ENCODE measurements at places on chromosomes 2 and 18. TPM values are rescaled to one million over a fixed set of nuclear protein-coding genes. Genes with fewer than 3 reads are reported as not detected.
A peak's percentile ranks its signal among the peaks of the same experiment; 100 is the strongest.

- peak overlapping the region; percentile 45 for H3K27ac ChIP-seq
- no peak for DNase-seq
- H3K27me3 ChIP-seq = no peaks in the 10 kb centered on the region
- no peaks in the 10 kb centered on the region for H3K4me1 ChIP-seq
- H3K36me3 ChIP-seq = no peaks in the 10 kb centered on the region
Observed at GRCh38 chr2:55761526-55761925, 67.9 kb upstream of the PNPT1 start.

GRCh38 chr2:23400703-23401102, 15.7 kb downstream of the KLHL29 start:
- H3K4me1 ChIP-seq = peaks cover 12% of the 10 kb centered on the region
- no peaks in the 10 kb centered on the region for H3K27me3 ChIP-seq
- no peak overlapping the region for H3K4me3 ChIP-seq

DNA sequence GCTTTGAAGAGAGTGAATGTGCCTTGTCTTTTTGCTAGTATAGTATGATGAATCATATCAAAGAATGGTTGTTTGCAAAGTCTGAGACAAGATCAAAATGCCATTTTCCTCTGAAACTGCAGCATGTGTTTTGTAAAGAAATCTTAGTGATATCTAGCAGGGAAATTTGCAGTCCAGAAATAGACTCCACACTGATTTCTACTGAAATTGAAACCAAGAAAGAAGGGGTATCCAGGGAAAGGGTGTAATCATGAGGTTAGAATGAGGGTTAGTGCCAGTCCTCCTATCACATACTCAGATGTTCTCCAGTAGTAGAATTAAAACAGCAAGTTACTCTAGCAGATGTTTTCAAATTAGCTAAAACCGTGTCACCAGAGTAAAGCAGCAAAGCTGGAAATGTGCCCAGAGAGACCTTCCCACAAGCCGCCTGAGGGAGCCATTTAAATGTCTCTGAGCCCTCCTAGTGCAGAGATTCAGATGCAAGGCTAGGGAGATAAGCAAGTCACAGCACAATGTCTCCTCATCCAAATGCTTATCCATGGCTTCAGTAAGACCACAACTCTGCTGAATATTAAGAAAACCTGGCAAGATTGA, 4.9 kb downstream of the DLGAP1 start:
- H3K4me3 ChIP-seq = no peak overlapping the region
- H3K27me3 ChIP-seq = peaks cover 6% of the 10 kb centered on the region
- no peak overlapping the region for H3K27ac ChIP-seq
- no peak for DNase-seq
- peaks cover 12% of the 10 kb centered on the region for H3K4me1 ChIP-seq

- H3K27ac ChIP-seq = no peak overlapping the region
- H3K36me3 ChIP-seq = no peaks in the 10 kb centered on the region
- no peak overlapping the region for H3K4me3 ChIP-seq
- no peaks in the 10 kb centered on the region for H3K4me1 ChIP-seq
- H3K27me3 ChIP-seq = no peaks in the 10 kb centered on the region
Observed at GRCh38 chr2:1518331-1518803, 105.1 kb downstream of the TPO start.

DNA sequence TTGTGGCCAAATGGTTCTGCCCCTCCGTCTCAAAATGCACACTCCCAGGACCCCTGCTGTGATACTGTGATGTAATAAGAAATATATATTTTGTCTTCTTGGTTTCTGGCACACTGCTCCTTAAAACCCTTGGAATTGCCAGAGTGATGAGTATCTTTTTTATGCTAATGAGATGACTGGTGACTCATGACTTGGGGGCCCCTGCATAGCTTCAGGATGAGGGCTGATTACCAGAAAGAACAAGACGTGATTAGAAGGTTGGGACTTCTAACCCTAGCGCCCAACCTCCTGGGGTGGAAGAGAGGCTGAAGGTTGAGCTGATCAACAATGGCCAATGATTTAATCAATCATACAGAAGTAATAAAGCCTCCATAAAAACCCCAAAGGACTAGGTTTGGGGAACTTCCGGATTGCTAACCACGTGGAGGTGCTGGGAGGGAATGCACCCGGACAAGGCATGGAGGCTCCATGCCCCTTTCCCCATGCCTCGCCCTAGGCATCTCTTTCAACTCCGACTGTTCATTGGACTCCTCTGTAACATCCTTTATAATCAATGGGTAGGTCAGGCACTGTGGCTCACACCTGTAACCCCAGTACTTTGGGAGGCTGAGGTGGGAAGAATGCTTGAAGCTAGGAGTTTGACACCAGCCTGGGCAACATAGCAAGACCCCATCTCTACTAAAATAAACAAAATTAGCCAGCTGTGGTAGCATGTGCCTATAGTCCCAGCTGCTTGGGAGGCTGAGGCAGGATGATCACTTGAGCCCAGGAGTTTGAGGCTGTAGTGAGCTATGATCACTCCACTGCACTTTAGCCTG, 89.1 kb downstream of the HS1BP3 start:
- H3K27me3 ChIP-seq = no peaks in the 10 kb centered on the region
- no peak for DNase-seq
- H3K27ac ChIP-seq = no peak overlapping the region

DNA sequence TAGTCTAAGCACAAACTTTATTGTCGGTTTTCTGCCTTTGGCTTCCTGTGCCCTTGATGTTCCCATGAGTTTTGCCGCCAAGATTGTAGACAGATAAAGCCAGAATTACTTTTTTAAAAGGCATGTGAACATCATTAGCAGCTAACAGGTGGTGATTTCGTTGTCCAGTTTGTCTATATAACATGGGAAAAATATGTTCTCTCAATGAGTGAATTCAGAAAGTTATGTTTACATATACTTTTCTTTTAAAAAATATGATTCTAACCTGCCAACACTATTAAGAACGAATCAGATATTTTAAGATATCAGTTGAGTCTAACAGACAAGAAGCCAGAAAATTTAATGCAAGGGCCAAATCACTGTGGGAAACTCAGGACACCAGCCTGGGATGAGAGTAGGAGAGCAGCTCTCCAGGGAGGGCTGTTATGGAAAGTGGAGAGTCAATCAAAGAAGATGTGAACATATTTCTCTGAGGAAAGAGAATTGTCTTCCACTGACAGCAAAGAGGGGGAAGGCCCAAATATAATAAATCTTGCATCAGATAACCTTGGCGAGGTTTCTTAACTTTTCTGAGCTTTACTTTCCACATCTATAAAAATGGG, 311.3 kb downstream of the ARHGAP15 start:
- no peak for DNase-seq
- no peak overlapping the region for H3K4me3 ChIP-seq
- no peak overlapping the region for H3K27ac ChIP-seq
- no peaks in the 10 kb centered on the region for H3K36me3 ChIP-seq
- H3K27me3 ChIP-seq = no peaks in the 10 kb centered on the region

DNA sequence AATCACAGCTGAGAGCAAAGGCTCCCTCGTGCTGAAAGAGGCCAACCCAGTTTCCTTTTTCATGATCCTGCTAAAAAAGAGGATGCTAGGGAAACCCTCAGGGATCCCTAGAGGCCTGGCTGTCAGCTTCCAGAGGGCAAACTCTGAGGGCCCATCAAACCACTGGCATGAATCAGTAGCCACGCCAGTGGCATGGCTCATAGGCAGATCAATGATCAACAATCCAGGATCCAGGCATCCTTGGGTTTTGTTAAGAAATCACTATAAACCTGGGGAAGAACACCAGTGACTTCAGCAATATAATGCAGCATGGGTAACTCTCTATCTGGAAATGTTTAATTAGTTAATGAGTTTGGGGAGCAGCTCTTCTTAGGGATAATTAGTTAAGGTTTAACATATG, 286.5 kb downstream of the C1D start:
- no peaks in the 10 kb centered on the region for H3K27me3 ChIP-seq
- H3K4me1 ChIP-seq = no peaks in the 10 kb centered on the region
- DNase-seq = no peak
- no peak overlapping the region for H3K27ac ChIP-seq

DNA sequence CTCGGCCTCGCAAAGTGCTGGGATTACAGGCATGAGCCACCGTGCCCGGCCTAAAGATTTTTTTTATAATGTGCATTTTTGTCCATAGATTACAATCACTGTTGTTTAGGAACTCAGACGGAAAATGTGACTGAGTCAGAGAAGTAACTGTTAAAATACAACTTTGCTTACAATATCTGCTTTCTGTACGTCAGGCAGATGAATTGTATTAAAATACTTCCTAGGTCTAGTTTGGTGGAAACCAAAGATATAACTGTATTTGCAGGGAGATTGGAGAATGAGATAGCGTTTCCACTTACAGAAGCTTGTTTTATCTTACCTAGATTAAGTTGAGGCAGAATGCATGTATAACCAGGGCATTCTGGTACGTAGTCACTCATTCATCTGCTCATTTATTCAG, 36.7 kb downstream of the ASAP2 start:
- no peak for DNase-seq
- H3K27ac ChIP-seq = no peak overlapping the region
- H3K27me3 ChIP-seq = no peaks in the 10 kb centered on the region
- H3K4me3 ChIP-seq = no peak overlapping the region
- no peaks in the 10 kb centered on the region for H3K36me3 ChIP-seq

DNA sequence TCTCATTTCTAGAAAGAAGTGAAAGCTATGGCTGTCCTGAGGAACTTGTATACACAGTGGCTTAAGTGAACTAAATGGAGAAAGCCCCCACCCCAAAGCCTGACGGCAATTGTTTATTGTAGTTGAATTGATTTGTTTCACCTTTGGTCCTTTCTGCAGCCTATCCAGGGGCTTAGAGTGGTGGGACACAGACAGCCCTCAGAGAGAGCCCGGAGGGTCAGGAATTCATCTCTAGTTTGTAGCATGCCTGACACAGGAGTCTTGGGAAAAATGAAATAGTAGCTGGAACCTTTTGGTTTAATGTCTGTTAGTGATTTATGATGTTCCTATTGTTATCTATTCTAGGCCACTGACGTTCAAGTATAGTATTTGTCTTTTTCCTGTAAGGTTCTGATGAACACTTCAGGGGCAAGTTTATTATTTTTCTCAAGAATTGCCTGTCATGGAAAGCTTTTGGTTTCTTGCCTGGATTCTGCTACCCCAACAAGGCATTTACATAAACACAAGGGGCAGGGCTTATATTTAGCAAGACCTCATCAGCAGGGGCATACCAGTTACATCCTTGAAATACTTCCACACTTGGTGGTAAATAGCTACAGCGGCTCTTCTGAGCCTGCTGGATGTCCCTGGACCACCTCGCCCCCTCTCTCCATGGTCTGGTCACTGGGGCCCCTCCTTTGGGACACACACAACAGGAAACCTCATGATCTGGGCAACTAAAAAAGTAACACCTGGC, 44.4 kb downstream of the KCNE4 start:
- no peak overlapping the region for H3K4me3 ChIP-seq
- peaks cover 3% of the 10 kb centered on the region for H3K4me1 ChIP-seq
- H3K36me3 ChIP-seq = no peaks in the 10 kb centered on the region
- DNase-seq = no peak

DNA sequence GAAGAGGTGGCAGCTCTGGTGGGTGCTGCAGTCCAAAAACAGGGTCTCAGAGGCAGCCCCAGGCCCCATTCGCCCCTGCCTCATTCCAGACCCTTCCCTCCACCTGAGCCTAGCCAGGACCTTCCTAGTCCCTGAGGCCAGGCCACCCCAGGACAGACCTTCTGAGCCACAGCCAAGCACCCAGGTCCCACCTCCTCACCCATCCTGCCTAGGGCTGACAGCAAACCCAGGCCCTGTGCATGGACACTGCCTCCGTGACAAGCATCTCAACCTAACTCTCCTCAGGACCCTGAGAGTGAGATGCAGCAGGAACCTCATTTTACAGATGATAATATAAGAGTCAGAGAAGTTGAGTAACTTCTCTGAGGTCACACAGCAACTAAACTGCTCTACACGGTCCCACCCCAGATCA, 15.5 kb downstream of the ADRA2B start:
- DNase-seq = no peak
- no peaks in the 10 kb centered on the region for H3K27me3 ChIP-seq
- no peaks in the 10 kb centered on the region for H3K36me3 ChIP-seq

GRCh38 chr2:24957221-24957620, 14.5 kb downstream of the DNAJC27 start:
- no peak for DNase-seq
- no peaks in the 10 kb centered on the region for H3K4me1 ChIP-seq
- no peak overlapping the region for H3K4me3 ChIP-seq
- H3K36me3 ChIP-seq = peaks cover 26% of the 10 kb centered on the region

GRCh38 chr2:230955163-230955737, 30.2 kb upstream of the GPR55 start:
- no peaks in the 10 kb centered on the region for H3K36me3 ChIP-seq
- no peak overlapping the region for H3K27ac ChIP-seq
- H3K4me3 ChIP-seq = no peak overlapping the region
- H3K27me3 ChIP-seq = no peaks in the 10 kb centered on the region
- no peak for DNase-seq
- H3K4me1 ChIP-seq = peaks cover 7% of the 10 kb centered on the region

GRCh38 chr2:119282996-119283511, 59.4 kb downstream of the STEAP3 start:
- peaks cover 9% of the 10 kb centered on the region for H3K4me1 ChIP-seq
- no peaks in the 10 kb centered on the region for H3K27me3 ChIP-seq
- peak; percentile 37 for DNase-seq
- peak overlapping the region; percentile 54 for H3K27ac ChIP-seq

DNA sequence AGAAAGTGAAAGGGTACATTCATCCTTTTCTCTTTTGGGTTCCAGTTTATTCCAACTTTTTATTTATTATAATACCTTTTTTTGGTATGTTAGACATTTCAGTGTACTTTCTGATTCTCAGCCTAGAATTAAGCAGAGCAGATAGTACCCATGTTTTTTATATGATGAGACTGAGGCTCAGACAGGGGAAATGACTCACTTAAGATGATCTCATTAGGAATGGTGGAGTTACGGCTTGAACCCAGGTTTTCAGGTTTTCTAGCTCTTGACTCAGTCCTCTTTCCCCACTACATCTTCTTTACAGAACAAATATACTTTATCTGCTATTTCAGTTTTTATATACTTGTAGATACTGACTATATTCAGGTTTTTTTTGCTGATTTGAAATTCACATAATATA, 51.7 kb upstream of the OTX1 start:
- DNase-seq = no peak
- no peak overlapping the region for H3K4me3 ChIP-seq
- no peak overlapping the region for H3K27ac ChIP-seq
- no peaks in the 10 kb centered on the region for H3K4me1 ChIP-seq

- H3K36me3 ChIP-seq = no peaks in the 10 kb centered on the region
- H3K4me3 ChIP-seq = no peak overlapping the region
- H3K27me3 ChIP-seq = no peaks in the 10 kb centered on the region
- H3K4me1 ChIP-seq = no peaks in the 10 kb centered on the region
- no peak for DNase-seq
Observed at GRCh38 chr2:180246268-180246667, 239.2 kb upstream of the CWC22 start.

ANKRD29 gene
- total RNA-seq = 50.4 TPM

PROM2 gene
- 4.2 TPM for total RNA-seq

KCNG2 gene
- total RNA-seq = 1.1 TPM

AQP4 gene
- 147 TPM for total RNA-seq

COL4A4 gene
- 30.8 TPM for total RNA-seq

HOXD11 gene
- not detected for total RNA-seq

Data from upper lobe of left lung (tissue), 6 donors.